Left lung (tissue), 14 donors: ENCODE measurements at places on chromosomes 5 and 9.

- no peak for DNase-seq
These were observed 1.3 kb downstream of the DNAI1 start for GRCh38 chr9:34459941-34460340.

- no peak for DNase-seq
These were observed 3.9 kb upstream of the SLC26A2 start for GRCh38 chr5:149956685-149957084.

DNA sequence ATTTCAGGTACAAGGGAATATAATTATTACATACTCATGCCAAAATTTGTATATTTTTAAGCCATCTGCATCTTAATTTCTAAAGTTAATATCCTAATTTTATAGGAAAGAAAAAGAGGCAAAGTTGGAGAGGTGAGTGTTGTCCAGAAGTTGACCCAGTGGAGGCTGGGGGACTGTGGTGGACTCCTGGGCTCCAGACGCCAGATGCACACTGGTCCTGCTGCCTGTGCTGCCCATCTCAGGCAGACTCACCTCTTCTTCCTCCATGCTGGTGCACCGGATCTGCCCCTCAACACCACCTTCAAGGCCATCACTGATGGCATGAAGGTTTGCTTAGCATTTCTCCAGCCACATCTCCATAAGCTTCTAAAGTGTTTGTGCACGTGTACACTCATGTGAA, 220.8 kb upstream of the NFIL3 start:
- DNase-seq: peak; percentile 28

- DNase-seq: no peak
These were observed 28.0 kb upstream of the SLC28A3 start for GRCh38 chr9:84368601-84369000.

- no peak for DNase-seq
These were observed 143.0 kb upstream of the RPS23 start for GRCh38 chr5:82421119-82421518.

- DNase-seq: peak; percentile 54
These were observed 29.4 kb upstream of the TMEM250 start for GRCh38 chr9:136147890-136148714.

GRCh38 chr5:60007729-60008128, 114.2 kb upstream of the PDE4D start:
- peak; percentile 0 for DNase-seq

- no peak for DNase-seq
These were observed 63.5 kb downstream of the DUSP1 start for GRCh38 chr5:172707285-172708182.

GRCh38 chr5:125775896-125776295, 647.3 kb upstream of the GRAMD2B start:
- DNase-seq: no peak

- DNase-seq: no peak
These were observed 143.9 kb downstream of the DMRTA1 start for GRCh38 chr9:22590336-22591033.

- peak; percentile 59 for DNase-seq
These were observed at the start of gene SLC1A1 for GRCh38 chr9:4489919-4490704. Gene SLC1A1, plus strand, starts transcription at chr9:4490468. Its CDS starts 212 bp downstream, at chr9:4490680.

GRCh38 chr5:69238760-69239251, 4.1 kb downstream of the CDK7 start:
- DNase-seq: no peak

DNA sequence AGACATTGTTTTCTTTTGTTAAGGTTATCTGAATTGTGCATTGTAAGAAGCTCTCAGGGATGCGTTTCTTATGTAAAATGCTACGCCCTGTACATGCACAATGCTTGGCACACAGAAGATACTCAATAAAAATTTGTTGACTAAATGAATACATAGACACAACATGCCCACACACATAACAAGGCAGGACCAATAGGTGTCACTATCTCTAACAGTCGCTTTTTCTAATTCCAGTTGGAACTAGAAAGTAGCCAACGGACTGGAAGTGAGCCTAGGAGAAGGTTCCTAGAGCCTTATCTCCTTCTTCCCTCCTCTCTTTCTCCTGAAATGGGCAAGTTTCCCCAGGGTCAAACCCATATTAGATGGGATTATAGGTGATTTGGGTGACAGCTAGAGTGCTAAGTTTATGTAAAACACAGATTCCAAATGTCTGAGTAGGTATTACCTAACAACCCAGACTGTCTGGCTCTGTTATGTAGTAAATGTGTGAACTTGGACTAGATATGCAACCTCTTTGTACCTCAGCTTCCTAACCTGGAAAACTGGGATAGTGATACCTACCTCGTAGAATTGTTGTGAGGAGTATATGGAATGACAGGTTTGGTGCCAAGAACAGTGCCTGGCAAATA, 603.0 kb downstream of the RAB3C start:
- no peak for DNase-seq

DNA sequence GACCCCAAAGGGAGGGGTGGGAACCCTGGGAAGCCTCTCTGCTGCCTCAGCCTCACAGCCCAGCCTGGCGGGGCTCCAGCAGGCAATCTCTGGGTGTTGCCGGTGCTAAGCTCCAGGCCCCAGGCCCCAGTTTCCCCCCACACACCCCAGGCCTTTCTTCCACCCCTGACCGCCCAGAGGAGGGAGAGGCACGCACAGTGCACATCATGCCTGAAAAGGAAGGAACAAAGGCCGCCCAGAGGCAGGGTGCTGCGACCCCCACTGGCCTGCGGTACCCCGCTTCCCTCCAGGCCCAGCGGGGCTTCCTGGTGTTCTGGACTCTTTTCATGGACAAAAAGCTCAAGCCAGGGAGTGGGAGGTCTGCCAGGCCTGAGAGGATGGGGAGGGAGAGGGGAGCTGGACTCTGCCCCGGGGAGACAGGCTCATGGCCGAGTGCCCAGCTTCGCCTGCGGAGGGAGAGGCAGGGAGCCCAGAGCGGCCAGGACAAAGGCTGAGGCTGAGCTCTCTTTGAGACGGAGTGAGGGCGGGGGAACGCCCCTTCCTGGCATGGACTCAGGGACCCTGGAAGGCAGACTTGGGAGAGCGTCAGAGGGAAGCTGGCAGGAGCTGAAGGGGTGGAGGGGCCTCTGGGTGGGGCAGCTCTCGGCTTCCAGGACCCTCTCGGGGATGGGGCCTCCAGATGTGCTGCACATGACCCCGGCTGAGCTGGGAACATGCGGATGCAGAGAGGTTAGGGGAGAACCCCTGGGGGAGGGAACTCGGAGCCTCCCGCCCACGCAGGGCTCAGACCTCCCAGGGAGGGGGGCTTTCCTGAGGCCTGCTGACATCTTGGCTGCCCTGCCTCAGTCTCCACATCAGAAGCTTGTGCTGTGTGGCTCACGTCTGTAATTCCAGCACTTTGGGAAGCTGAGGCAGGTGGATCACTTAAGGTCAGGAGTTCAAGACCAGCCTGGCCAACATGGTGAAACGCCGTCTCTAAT, 1.8 kb upstream of the ENTPD2 start:
- DNase-seq: peak; percentile 82

GRCh38 chr5:149341876-149342275, 3.4 kb upstream of the GRPEL2 start:
- DNase-seq: no peak

DNA sequence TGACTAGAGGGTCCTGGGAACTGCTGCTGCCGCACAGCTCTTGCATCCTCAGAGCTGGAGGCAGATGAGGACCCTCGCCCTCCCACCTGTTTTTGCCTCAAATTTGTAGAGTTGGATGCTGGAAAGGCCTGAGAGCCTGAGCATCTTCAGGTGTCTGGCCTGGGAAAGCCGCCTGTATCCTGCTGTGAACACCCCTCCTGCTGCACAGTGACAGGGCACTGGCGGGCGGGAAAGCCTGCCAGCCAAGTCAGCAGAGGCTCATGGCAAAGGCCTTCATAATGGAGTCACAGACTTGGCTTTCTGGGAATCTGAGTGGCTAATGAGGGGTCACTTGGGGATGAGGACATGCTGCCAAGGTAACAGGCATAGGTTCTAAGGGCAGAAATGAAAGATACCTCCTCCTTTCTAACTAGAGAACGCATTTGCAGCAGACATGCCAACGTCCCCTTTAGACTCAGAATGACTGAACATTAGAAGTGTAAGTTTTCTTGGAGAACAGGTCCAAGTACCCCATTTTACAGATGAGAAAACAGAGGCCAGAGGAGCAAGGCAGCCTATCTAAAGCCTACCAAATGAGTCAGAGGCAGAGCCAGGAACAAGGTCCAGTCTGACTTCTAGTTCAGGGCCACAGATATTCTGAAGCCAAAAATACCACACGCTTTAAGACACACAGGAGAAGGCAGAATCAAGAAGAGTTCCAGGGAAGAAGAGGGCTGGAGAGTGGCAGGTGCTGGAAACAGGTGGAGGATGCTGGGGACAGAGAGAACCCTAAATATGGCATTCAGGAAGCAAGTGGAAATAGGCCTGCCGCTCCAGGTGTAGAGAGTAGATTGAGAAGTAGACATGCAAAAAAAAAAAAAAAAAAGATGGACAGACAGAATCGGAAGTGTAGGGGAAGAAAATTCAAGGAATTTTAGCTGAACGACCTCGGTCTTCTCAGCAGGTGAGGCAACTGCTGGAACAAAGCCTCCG, 44.1 kb downstream of the EPB41L4B start:
- no peak for DNase-seq

- no peak for DNase-seq
These were observed 147.6 kb upstream of the TRIM32 start for GRCh38 chr9:116539549-116539948.

- no peak for DNase-seq
These were observed 69.6 kb downstream of the SMIM23 start for GRCh38 chr5:171855265-171855664.

DNA sequence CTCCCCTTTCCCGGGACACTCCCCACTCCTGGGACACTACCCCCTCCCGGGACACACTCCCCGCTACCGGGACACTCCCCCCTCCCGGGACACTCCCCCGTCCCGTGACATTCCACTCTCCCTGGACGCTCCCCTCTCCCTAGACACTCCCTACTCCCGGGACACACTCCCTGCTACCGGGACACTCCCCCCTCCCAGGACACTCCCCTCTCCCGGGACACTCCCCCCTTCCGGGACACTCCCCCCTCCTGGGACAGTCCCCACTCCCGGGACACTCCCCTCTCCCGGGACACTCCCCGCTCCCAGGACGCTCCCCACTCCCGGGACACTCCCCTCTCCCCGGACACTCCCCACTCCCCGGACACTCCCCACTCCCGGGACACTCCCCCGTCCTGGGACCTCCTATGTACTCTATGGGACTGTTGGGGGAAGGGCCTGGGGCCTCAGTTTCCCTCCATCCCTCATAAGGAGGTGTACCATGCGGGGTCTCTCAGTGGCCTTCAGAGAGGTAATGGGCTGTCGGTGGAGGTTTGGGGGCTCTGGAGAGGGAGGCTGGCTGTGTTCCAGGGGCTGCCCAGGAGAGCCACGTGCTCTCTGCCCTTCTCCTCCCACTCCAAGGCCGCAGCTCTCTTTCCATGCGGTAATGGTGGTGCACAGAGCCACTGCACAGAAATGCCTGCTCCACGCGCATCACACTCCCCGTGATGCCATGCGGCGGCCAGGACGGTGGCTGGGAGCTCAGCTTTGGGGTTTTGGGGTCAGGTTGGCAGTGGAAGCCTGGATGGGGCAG, 96.2 kb downstream of the RXRA start:
- DNase-seq: no peak

DNA sequence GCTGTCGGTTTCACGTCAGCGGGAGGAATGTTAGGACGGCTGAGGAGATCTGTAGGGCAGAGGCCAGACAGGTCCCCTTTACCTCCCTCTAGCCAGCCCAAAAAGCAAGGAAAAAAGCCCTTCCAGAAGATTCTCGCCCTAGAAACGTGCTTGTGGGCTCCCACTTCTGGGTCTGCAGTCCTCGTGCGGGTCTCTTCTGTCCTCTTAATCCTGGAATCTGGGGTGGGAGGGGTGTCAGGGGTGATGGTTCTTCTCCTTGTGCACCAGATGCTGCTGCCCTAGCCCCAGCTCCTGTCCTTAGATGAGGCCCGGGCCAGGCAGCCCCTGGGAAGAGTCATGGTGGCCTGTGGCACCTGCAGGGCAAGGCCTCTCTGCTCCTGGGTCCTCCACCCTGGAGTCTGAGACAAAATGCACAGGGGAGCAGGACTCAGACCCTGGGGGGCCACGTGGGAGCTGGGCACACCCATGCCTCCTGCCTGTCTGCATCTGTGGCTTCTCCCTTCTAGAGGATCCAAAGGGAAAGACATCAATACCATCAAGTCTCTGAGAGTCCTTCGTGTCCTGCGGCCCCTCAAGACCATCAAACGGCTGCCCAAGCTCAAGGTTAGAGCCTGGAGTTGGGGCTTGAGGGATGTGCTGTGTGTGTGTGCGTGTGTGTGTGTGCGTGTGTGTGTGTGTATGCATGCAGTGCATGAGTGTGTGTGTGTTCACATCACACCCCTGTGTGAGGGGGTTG, 174.2 kb downstream of the CACNA1B start:
- no peak for DNase-seq

DNA sequence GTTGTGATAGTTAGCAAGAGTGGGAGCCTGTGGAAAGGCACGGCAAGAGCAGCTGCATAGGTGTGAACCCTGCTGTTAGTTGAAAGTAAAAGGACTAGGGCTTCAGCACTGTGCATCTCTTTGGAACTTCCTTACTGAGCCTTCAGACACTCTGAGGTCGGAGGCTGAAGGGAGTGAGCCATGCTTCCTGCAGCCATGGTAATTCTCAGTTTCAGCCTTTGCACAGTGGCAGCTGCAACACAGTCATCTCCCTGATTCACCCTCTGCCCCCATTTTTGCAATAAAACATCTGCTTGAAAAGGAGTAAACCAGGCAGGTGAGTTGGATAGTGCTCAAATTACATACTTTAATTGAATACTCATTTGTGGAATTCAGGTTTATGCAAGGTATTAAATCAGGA, 6.5 kb upstream of the TLE4 start:
- no peak for DNase-seq

GRCh38 chr9:72586388-72587130, 65.2 kb downstream of the TMC1 start:
- DNase-seq: no peak

DNA sequence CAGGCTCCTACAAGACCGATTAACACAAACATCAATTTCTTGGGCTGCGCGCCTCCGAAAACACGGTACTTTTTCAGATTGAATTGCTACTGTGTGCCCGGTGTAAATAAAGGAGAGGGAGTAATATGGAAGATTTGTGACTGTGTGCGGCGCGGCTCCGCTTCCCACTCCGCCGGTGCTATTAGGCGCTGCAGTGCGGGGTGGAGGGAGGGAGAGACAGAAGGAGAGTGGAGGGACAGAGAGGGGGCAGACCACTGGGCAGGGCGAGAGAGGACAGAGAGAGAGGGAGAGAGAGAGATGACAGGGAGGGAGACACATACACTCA, 24.7 kb upstream of the RNU6ATAC start:
- DNase-seq: no peak

DNA sequence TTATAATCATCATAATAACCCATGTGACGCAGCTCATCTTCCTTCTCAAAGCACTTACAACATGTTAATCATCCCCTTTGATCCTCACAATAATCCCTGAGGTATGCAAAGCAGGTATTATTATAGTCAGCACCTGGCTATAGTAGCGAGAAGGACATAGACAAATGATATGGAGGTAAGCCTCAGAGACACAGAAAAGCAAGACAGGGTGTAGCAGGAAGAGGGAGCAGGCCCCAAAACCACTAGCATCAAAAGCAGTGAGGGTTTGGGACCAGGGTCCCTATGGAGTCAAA, 139.2 kb upstream of the SLC30A5 start:
- DNase-seq: no peak
